Kidney (tissue), 22 donors: ENCODE measurements at places on chromosomes 1 and 21.

DNA sequence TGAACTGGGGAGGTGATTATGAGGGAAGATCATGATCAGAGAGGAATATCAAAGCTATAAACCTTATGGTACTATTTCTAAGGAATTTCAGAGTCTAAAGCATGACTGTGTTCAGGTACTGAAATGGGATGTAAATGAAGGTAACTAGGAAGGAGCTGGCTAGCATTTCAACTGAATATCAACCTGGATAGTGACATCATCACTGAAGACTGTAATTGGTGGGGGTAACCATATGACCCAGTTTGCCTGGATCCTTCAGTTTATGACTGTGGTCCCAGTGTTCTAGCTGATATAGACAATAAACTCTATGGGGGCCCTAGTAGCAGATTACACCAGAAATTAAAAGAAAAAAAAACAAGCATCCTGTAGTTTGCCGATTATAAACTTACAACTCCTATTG is 120.8 kb downstream of the APP start:
- DNase-seq: no peak

DNA sequence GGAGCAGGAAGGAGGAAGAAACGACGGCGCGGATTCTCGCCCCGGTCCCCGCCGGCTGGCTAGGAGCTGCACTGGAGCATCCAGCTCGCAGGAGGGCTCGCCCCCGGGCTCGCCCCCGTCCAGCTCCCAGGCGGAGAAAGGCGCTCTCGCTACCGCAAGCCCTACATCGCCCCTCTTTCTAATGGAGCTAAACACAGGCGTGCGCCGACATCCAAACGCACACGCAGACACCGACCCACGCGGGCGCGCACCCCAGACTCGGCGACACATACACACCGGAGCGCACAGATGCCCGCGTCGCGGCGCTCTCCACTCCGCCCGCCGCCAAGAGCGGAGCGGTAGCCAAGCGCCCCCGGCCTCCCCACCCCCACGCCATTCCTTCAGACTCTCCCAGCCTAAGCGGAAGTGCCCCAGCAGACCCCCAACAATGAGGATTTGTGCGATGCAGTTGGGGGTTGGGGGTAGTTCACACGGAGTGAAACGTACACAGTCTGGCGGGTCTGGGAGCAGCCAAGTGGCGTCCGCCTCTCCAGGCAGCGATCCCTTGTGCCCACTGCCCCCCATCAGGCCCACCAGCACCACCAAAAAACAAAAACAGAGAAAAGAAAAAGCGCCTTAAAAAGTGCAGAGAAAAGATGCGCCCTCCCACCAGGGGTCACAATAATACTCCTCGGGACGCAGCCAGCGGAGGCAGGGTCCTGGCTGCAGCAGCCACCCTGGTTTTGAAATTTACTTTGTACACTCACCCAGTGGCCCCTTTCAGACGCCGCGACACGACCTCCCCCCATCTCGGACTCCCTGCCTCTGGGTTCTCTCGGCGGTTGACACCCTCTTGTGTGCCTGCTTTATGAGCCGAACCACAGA is 1.4 kb downstream of the DAB1 start:
- DNase-seq: peak; percentile 65

GRCh38 chr1:5847013-5847659 is 145.1 kb downstream of the NPHP4 start:
- DNase-seq: no peak

GRCh38 chr1:41848216-41848952 is 70.3 kb downstream of the HIVEP3 start:
- no peak for DNase-seq

- peak; percentile 48 for DNase-seq
These were observed 8.9 kb upstream of the CELSR2 start for GRCh38 chr1:109240158-109241152.

GRCh38 chr1:184473176-184473966 is 86.5 kb downstream of the C1orf21 start:
- no peak for DNase-seq

DNA sequence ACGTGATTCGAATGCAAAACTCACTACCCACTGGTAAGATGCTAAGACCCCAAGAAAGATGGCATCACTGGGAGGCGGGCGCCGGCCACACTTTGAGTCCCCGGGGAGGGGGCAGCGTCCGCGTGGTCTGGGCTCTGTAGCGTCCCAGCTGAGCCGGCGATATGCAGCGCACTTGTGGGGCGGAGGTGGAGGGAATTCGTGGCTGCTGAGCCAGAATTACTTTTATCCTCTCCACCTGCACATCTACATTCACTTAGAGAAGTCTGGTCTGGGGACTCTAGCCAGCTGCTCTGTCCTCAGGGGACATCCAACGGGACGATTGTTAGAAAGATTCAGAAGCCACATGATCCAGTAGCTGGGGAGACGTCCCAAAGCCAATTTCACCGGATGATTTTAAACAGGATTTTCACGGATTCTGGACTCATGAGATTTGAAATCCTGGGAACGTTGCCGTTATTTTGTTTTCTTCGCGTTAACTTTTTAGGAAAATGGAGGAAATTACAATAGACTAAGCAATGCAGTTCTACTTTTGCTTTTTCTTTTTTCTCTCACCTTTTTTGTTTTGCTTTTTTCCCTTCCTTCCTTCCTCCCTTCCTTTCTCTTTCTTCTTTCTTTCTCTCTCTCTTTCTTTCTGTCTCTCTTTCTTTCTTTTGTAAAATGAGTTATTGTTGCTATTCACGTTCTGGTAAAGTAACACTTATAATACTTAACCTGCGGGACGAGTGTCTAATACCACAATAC is 1.3 kb downstream of the JAM2 start:
- peak; percentile 78 for DNase-seq

- DNase-seq: no peak
These were observed 6.4 kb downstream of the CXADR start for GRCh38 chr21:17519208-17519738.

DNA sequence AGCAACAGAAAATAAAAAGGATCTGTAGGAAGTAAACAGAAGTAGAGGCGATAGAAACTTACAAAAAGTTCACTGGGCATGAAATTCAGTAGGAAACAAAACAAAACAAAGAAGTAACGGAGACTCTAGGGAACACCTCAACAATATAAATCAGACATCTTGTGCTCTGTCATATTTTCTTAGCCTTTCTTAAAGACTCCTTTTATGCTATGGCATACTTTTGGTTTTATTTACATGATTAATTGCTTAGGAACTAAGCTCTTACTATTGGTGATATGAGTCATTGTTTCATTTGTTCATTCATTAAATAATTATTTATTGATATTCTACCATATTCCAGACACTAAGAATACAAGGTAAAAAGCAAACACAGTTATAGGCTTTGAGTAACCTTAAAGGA is 126.6 kb downstream of the KCNT2 start:
- DNase-seq: no peak

DNA sequence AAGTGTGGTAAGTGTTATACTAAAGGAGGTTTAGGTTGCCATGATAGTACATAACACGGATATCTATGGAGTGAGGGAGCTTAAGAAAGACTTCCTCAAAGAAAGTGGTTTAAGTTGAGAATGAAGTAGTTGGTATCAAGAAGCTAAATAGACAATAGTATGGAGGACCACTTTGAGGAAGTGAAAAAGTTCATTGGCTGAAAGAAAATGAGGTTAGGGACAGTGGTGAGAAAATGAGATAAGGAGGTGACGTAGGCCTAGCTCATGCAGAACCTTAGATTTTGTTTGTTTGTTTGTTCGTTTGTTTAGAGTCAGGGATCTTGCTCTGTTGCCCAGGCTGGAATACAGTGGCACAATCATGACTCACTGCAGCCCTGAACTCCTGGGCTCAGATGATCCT is 72.2 kb upstream of the PPIH start:
- no peak for DNase-seq

GRCh38 chr21:14675774-14676530 is 129.8 kb upstream of the SAMSN1 start:
- no peak for DNase-seq

GRCh38 chr1:207363871-207364270 is 42.4 kb downstream of the CD55 start:
- DNase-seq: no peak

DNA sequence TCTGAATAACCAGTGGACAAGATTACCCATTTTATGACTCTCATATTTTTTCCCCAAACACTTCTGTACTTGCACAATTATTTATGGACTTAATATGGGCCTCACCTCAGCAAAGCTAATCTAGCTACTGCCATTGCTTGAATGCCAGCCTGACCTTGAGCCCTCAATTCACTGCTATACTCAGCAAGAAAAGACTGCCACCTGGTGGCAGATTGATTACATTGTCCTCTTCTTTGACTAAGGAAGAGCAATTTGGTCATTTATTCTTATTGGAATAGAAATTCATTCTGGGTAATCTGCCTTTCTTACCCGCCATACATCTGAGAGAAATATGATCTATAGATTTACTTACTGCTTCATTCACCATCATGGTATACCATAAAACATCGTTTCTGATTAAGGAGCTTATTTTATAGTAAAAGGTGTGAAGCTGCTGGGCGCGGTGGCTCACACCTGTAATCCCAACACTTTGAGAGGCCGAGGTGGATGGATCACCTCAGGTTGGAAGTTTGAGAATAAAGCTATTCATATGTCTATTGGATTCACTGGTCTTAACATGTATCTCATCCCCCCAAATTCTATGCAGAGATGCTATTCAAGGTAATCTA is 32.9 kb upstream of the DIPK1A start:
- peak; percentile 95 for DNase-seq

DNA sequence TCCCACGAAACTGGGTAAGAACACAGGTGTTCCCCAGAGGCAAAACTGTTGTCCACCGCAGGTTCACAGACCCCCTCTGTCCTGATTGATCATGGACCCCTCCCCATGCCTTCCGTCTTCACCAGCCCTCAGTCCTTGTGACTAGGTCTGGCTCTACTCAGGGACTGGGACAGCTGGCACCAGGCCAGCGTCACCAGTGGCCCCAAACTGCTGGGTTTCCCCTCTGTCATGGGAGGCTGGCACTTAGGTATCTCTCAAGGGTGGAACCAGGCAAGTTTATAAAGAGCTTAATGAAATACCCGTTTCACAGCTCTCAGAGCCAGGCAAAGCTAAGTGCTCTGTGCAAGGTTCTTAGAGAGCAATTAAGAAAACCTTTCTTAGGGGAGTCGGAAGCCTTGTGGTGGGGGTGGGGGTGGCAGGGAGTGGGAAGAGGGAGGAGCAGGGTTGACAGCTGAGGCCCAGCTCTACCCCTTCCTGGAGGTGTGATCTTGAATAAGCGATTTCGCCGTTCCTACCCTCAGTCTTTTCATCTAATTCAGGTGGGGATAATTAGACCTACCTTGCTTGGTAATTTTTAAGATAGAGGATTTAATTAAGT is 35.0 kb upstream of the IFNLR1 start:
- DNase-seq: no peak

GRCh38 chr1:63987628-63988024 is 213.8 kb downstream of the ROR1 start:
- DNase-seq: no peak

DNA sequence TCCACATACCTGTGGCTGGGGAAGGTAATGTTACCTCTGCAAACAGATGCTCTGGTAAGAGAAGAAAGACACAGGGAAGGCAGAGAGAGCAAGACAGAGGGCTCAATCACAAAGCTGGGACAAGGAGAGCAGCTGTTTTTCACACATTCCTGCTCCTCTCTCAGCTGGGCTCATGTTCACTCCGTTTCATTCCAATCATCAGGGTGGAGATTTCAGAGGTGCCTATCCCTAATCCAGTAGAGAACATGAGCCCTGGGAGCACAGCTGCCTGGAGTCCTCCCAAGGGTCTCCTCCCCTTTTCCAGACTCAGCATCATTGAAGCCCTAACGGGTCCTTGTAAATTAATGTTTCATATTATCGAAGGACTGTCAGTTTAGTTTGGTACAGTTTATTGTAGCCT is 19.4 kb downstream of the GADD45A start:
- no peak for DNase-seq
